ENCODE measurements at places on chromosomes 1 and 21.

- DNase-seq = no peak
These were observed 50.7 kb upstream of the ACOT11 start for GRCh38 chr1:54497338-54497737.

- no peak for DNase-seq
These were observed 8.9 kb downstream of the PLD5 start for GRCh38 chr1:242515555-242515954.

GRCh38 chr1:236421022-236421421 is 26.9 kb downstream of the EDARADD start:
- DNase-seq = no peak

DNA sequence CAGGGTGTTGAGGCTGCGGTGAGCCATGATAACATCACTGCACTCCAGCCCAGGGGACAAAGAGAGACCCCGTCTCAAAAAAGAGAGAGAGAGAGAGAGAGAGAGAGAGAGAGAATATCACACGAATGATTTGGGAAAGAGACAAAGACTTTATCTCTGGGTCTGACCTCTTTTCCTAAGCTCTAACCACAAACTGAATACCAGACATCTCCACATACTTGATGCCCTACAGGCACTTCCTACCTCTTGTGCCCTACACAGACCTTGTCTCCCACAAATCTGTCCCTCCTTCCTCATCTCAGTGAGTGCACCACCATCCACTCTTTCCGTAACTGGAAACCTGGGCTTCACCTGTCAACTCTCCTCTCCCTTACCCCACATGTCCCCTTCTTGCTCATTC is 27.0 kb upstream of the PTCH2 start:
- DNase-seq = no peak

GRCh38 chr1:181660621-181661020 is 177.3 kb downstream of the CACNA1E start:
- no peak for DNase-seq

DNA sequence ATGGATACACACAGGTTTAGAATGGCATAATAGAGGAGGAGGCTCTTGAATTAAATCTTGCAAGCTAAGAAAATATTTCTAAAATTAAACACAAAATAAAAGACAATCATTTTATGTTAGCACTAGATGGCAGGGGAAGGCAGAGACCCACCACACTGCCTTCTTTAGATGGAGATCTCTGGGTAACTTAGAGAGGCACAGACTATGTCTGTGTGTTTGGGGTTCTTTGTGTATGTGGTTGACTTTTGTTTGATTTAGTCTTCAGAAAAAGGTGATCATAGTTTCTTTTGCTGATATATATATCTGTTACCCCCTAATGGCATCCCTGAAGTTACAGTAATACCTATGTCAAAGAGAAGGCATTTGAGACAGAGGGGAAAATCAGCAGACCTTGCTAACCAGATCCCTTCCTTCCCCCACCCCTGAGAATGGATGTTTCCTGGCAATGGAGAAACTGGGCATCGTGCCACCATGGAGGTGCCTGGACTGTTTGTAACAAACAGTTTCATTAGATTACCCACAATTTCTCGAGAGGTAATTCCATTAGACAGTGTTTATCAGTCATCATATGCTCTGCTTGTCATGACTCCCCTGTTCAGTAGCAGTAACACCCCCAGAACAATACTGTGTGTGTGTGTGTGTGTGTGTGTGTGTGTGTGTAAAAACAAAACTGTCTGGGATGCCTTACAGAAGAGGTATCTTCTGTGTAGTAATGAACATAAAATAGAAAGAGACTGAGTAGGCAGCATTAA is 228.3 kb upstream of the DEPDC1 start:
- no peak for DNase-seq

- DNase-seq = no peak
These were observed 332.5 kb upstream of the NRIP1 start for GRCh38 chr21:15397258-15397657.

DNA sequence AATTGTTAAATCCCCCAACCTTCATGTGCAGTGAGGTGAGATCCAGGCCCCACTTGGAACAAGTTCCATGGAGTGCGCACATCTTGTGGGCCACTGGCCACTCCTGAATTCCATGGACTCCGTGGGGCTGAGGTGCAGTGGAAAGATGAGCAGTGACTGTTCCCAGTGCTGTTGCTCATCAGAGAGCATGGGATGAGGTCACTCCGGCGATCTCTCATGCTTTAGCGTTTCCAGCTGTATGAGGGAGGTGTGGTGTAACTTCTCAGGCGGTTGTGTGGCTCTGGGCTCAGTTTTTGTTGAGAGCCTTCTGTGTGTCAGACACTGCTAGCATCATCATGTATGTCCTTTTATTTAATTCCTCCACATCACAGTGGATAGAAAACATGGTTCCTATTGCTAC is 96.2 kb downstream of the GALNT2 start:
- peak; percentile 8 for DNase-seq
